ENCODE measurements at places on chromosomes 2 and 18. TPM values are rescaled to one million over a fixed set of nuclear protein-coding genes. Genes with fewer than 3 reads are reported as not detected.

The CTAGE1 gene
- total RNA-seq, result not detected

The ANKRD62 gene
- total RNA-seq, result not detected

The PMAIP1 gene
- total RNA-seq, result 24.4 TPM

The ZNF396 gene
- total RNA-seq, result 1.9 TPM

The ITPRID2 gene
- 94.5 TPM for total RNA-seq

The SGO2 gene
- 5.7 TPM for total RNA-seq

The CD8B gene
- not detected for total RNA-seq

The RUFY4 gene
- not detected for total RNA-seq

The FNDC4 gene
- total RNA-seq, result 9.6 TPM

The RRM2 gene
- 33.6 TPM for total RNA-seq

DNA sequence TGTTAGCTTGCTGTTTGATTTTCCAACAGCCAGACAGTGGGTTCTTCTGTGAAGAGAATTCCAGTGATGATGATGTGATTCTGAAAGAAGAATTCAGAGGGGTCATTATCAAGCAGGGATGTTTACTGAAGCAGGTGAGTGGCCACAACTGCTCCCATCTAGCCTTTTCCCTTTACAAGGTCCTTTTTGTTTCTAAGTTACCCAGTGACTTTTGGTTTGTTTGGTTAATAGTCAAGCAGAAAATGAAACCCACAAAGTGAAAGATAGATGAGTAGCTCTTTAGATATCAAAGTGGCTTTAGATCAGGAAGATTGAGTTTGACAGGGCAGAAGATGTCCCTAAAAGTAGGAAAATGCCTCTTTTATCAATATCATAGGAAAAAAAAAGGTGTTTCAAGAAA, 23.3 kb downstream of the PLEK start:
- no peaks in the 10 kb centered on the region for H3K4me1 ChIP-seq
- no peak overlapping the region for H3K27ac ChIP-seq
- no peaks in the 10 kb centered on the region for H3K36me3 ChIP-seq
- peaks cover 56% of the 10 kb centered on the region for H3K27me3 ChIP-seq

- DNase-seq, result no peak
- H3K4me3 ChIP-seq, result no peak overlapping the region
- no peaks in the 10 kb centered on the region for H3K4me1 ChIP-seq
- no peaks in the 10 kb centered on the region for H3K36me3 ChIP-seq
- H3K27me3 ChIP-seq, result peaks cover 84% of the 10 kb centered on the region
Observed at GRCh38 chr18:59208602-59209125, 11.3 kb upstream of the GRP start.

DNA sequence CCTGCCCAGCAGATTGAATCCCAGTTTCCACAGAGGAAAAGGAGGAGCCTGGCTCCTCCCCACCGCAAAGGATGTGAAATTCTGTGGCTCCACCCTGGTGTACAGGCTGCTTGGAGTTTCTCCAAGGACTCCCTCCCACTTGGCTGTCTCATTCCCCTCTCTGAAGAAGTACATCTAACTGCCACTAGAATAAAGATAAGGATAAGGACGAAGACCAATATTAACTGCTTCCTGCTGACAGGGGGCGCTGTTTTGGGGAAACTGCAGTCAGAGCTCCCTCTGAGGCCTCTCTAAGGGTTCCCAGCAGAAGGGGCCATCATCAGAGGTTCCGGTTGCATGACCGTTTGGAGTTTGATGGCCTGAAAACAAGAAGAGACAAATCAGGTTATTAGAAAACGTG, 790.9 kb downstream of the CPS1 start:
- H3K36me3 ChIP-seq, result no peaks in the 10 kb centered on the region
- H3K27ac ChIP-seq, result no peak overlapping the region
- no peaks in the 10 kb centered on the region for H3K4me1 ChIP-seq
- DNase-seq, result no peak
- no peak overlapping the region for H3K4me3 ChIP-seq

- H3K36me3 ChIP-seq, result peaks cover 2% of the 10 kb centered on the region
- no peaks in the 10 kb centered on the region for H3K27me3 ChIP-seq
- no peak overlapping the region for H3K27ac ChIP-seq
- peaks cover 24% of the 10 kb centered on the region for H3K4me1 ChIP-seq
Observed at GRCh38 chr2:202405798-202406197, 29.7 kb downstream of the BMPR2 start.

DNA sequence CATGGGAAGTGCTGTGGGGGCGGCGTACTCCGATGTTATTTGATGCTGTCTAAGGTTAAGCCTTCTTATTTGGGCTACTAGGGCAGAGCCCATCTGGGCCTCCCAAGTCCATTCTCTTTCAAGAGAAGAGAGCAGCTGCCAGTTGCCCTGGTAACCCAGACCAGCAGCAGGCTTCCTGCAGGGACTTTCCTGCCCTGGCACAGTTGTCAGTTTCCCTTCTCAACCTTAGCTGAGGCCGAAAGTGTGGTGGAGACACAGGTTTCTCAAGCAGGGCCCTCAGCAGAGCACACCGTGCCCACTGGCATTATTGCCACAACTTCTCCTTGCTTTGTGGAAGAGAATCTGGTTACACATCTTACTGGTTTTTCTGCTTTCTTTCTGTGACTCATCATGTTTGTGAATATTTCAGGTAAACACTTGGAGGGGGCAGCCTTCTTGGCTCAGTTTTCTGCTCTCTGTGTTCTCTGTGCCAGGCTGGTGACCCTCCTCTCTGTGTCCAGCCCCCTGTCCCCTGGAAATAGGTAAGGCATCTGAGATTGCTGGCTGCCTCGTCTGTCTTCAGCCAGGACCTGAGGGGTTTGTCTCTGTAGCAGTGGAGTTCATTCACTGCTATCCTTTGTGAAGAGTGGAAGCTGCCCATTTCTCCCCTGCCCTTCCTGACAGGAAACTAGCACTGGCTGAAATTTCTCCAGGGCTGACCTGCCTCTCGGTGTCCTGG, 111.0 kb downstream of the B3GNT2 start:
- no peaks in the 10 kb centered on the region for H3K36me3 ChIP-seq
- H3K4me3 ChIP-seq, result no peak overlapping the region
- no peak for DNase-seq
- H3K27ac ChIP-seq, result peak overlapping the region; percentile 39
- peaks cover 17% of the 10 kb centered on the region for H3K4me1 ChIP-seq

DNA sequence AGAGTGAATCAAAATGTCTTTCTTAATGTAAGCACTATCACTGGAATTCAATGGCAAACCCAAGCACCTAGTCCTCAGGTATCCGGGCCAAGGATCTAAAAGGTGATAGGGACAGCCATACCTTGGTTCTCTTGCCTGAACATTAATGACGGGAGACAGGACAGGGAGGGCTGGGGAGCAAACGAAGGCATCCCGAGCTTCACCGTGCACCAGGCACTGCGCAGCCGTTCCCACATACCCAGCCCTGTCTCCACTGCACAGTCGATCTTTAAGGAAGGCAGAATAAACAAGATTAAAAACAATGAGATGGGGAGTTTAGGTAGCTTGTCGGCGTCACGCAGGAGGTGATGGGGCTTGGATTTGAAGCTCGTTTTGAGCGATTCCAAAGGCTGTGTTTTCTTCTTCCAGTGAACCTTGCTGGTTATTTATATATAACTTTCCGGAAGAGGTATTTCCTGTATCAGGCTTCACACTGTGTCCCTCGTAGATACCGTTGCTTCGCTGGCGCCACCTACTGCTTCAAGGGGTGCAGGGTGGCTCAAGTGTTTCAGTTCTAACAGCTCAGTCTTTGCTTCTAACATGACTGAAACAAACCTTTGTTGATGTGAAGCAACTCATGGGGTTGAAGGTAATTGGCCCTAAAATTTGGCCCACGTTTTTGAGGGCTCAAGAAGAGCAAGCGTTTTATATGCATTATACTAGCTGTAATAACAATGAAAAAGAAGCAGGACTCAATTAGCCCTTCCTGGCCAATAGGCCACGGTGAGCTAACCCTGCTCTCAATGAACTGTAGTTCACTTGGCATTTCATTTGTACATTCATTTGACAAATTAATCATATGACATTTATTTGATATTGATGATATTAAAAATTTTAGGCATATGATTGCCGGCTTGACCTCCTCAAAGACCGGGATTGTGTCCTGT, 77.4 kb downstream of the DCDC2C start:
- peak; percentile 73 for DNase-seq
- H3K4me3 ChIP-seq, result no peak overlapping the region
- no peaks in the 10 kb centered on the region for H3K36me3 ChIP-seq
- H3K27ac ChIP-seq, result no peak overlapping the region
- H3K27me3 ChIP-seq, result peaks cover 9% of the 10 kb centered on the region

GRCh38 chr2:26904839-26905238, 56.9 kb downstream of the DPYSL5 start:
- DNase-seq, result peak; percentile 36
- peaks cover 7% of the 10 kb centered on the region for H3K4me1 ChIP-seq
- peaks cover 39% of the 10 kb centered on the region for H3K27me3 ChIP-seq
- H3K4me3 ChIP-seq, result no peak overlapping the region
- no peaks in the 10 kb centered on the region for H3K36me3 ChIP-seq

DNA sequence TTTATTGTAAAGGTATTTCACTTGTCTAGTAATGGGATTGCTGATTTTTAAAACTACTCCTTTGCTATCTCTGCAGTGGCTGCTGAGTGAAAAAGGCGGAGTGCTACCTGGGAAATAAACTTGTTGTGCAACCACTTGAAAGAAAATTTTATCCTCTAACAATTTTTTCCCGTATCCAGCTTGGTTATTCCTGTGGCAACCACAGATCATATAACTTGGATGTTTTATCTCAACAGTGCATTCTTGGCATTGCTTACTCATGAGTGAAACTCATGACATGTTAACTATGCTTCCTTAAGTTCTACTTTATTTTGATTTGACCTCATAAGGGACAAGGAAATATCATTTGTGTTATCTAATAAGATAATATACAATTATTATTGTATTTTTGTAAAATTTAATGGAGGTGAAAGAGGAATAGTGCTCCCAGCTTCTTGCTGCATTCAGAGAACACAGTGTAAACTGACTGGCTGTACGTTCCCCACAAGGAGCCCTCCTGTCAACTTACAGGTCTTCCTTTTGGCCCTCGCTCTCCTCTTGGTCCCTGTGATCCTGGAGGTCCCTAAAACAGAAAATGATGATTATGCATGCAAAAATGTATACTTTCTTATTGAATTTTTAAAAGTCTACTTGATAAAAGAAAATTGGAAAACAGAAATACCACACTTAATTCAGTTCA, 82.7 kb downstream of the COL5A2 start:
- peak overlapping the region; percentile 88 for H3K27ac ChIP-seq
- no peaks in the 10 kb centered on the region for H3K27me3 ChIP-seq
- peaks cover 56% of the 10 kb centered on the region for H3K36me3 ChIP-seq
- H3K4me1 ChIP-seq, result peaks cover 66% of the 10 kb centered on the region

- H3K27me3 ChIP-seq, result no peaks in the 10 kb centered on the region
- DNase-seq, result no peak
- no peak overlapping the region for H3K27ac ChIP-seq
Observed at GRCh38 chr2:188916736-188917135, 57.4 kb upstream of the COL3A1 start.

- H3K27ac ChIP-seq, result no peak overlapping the region
- no peak for DNase-seq
- no peaks in the 10 kb centered on the region for H3K27me3 ChIP-seq
- H3K4me1 ChIP-seq, result no peaks in the 10 kb centered on the region
- no peak overlapping the region for H3K4me3 ChIP-seq
Observed at GRCh38 chr2:173204316-173204715, 128.7 kb downstream of the MAP3K20 start.

- H3K36me3 ChIP-seq, result no peaks in the 10 kb centered on the region
- H3K4me3 ChIP-seq, result no peak overlapping the region
- no peak for DNase-seq
- H3K27me3 ChIP-seq, result peaks cover 28% of the 10 kb centered on the region
- H3K27ac ChIP-seq, result no peak overlapping the region
Observed at GRCh38 chr2:139790807-139791752, 1010.9 kb upstream of the NXPH2 start.

GRCh38 chr2:38016219-38016618, 59.7 kb downstream of the CYP1B1 start:
- peaks cover 10% of the 10 kb centered on the region for H3K36me3 ChIP-seq
- H3K4me1 ChIP-seq, result peaks cover 16% of the 10 kb centered on the region
- H3K27ac ChIP-seq, result no peak overlapping the region
- H3K27me3 ChIP-seq, result no peaks in the 10 kb centered on the region

DNA sequence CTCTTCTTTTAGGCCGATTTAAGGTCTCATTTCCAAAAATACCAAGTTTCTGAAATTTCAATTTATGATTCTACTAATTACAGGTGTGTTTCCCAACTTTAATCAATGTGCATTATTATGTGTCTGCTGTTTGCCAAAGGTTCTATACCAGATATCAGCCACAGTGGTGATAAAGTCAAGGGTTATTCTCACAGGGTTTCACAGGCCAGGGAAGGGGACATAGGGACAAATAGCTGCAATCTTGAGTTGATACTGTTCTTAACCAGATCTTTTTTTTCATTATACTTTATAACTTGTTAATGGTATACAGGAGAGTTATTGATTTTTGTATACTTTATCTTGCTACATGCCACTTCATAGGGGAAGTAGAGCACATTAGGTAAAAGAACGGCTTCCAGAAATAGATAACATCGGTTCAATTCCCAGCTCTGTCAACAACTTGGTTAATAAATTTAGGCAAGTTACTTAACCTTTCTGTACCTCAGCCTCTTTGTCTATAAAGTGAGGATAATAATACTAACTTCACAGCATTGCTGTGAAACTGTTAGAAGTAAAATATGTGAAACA, 28.9 kb downstream of the RBM44 start:
- H3K27ac ChIP-seq, result no peak overlapping the region
- DNase-seq, result no peak
- no peaks in the 10 kb centered on the region for H3K27me3 ChIP-seq
- no peaks in the 10 kb centered on the region for H3K36me3 ChIP-seq
- H3K4me3 ChIP-seq, result no peak overlapping the region

DNA sequence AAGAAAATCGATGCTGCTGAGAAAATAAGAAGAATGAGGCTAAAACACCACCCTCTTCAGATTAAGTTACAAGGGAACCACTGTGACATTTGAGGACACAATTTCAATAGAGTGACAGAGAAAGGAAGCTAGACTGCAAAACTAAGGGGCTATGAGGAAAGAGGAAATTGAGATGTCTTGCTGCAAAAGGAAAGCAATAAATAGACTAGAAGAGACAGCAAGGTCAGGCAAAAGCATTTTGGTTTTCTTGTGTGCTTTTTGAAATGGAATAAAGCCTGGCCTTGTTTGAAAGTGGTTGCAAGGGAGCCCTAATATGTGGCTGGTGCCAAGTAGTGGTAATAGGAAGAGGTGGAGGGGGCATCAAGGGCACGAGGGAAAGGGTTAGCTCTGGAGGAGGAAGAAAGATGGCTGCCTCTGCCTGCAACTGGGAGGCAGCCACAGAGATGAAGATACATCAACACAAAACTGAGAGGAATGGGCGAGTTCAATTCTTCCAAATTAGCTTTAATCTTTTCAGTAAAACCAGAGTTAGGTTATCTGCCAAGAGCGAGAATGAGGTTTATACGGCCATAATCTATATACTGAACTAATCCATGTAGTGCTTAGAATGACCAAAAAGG, 1.2 kb upstream of the MRO start:
- H3K4me1 ChIP-seq, result peaks cover 26% of the 10 kb centered on the region
- H3K4me3 ChIP-seq, result no peak overlapping the region
- DNase-seq, result no peak
- H3K27ac ChIP-seq, result no peak overlapping the region

Data from osteocyte (in vitro differentiated cells).